ENCODE measurements at places on chromosomes 13 and 19. TPM values are rescaled to one million over a fixed set of nuclear protein-coding genes. Genes with fewer than 3 reads are reported as not detected.
A peak's percentile ranks its signal among the peaks of the same experiment; 100 is the strongest.

The TGFBR3L gene
- total RNA-seq: not detected

The KLK6 gene
- not detected for total RNA-seq

DNA sequence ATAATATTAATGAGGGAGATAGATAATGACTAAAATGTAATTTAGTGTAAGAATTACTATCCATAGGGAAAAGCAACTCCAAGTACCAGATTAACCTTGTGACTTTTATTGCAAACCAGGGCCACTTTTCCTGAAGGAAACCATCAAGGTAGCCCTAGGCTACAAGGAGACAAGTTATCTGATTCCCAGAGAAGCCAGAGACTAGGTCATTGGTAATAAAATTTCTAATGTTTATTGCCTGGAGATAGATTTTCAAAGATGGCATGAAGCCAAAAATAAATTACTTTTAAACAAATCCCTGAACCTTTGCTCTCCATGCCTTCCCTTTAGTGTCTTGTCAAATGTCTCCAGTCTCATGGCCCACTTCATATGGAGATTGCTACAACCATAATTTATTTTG, 610.1 kb upstream of the SLC10A2 start:
- no peak for DNase-seq

The SIGLEC6 gene
- total RNA-seq: not detected

DNA sequence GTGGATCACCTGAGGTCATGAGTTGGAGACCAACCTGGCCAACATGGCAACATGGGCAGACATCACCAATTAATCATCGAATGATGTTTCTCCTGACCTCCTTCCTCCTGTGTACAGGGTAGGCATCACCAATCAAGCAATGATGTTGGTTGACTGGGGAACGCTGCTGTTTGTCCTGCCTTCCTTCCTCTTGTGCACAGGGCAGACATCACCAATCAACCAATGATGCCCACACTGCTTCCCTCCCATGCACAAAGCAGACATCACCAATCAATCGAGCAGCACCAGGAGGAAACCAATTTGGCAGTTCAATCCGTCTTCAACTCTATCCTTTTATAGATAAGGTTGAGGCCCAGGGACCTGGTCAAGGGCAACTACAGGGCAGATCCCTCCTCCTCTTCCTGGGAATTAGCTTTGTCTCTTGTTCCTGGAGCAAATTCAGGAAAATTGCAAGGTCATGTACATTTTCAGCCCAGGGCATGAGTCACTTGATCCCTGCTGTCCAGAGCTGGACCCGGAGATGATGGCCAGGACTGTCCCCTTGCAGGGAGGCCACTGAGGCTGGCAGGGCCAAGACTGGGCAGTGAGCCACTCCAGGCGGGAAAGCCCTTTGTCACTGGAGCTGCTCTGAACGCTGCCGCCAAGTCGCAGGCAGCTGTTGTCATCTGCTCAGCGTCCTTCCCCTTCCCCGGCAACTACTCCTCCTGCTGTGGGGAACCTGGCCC, 5.3 kb upstream of the CSNK1G2 start:
- peak; percentile 43 for DNase-seq

The CYP4F11 gene
- 0.79 TPM for total RNA-seq

The CACNG7 gene
- not detected for total RNA-seq

The F10 gene
- not detected for total RNA-seq

The PRODH2 gene
- not detected for total RNA-seq

The APOC4 gene
- not detected for total RNA-seq

The LYPD3 gene
- total RNA-seq: 0.59 TPM

The ZNF468 gene
- total RNA-seq: 22.7 TPM

- DNase-seq: no peak
These were observed 65.1 kb upstream of the UBAC2 start for GRCh38 chr13:99135591-99135990.

DNA sequence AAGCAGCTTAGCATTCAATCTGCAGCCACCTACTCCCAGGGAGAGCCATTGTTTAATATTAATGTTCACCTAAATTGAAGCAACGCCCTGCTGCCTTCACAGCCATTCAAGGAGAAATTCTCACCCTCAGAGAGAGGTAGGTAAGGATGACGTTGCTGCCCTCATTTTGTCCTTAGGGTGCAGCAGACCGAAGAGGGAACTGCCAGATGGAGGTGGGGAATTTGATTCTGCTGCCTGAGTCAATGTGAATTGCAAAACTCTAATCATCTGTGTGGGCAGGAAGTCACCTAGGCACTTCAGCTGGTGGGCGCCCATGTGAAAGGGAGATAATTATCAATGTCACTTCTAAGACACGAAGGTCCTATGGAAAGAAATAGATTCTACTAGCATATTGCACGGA, 503.4 kb downstream of the TBC1D4 start:
- no peak for DNase-seq

The HSPB6 gene
- not detected for total RNA-seq

- peak; percentile 78 for DNase-seq
These were observed 59.0 kb downstream of the WDFY2 start for GRCh38 chr13:51643105-51643881.

The CEBPA gene
- total RNA-seq: 2.5 TPM

DNA sequence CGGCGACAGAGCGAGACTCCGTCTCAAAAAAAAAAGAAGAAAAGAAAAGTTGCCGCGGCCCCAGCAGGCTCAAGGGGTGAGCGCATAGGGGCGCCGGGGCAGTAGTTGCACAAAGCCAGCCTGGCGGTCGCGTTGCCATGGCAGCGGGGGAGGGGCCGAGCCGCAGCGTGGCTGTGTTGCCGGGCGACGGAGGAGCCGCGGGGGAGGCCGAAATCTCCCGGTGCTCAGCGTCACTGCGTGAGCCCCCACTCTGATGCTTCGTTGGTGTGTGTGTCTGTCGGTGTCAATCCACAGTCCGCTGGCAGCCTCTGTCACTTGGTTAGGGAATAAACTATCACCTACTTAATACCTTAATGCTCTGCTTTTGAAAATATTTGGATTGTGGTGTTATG, 82.9 kb upstream of the C1QTNF9B start:
- peak; percentile 61 for DNase-seq

The MRPL4 gene
- total RNA-seq: 68.1 TPM

The CASP14 gene
- total RNA-seq: not detected

DNA sequence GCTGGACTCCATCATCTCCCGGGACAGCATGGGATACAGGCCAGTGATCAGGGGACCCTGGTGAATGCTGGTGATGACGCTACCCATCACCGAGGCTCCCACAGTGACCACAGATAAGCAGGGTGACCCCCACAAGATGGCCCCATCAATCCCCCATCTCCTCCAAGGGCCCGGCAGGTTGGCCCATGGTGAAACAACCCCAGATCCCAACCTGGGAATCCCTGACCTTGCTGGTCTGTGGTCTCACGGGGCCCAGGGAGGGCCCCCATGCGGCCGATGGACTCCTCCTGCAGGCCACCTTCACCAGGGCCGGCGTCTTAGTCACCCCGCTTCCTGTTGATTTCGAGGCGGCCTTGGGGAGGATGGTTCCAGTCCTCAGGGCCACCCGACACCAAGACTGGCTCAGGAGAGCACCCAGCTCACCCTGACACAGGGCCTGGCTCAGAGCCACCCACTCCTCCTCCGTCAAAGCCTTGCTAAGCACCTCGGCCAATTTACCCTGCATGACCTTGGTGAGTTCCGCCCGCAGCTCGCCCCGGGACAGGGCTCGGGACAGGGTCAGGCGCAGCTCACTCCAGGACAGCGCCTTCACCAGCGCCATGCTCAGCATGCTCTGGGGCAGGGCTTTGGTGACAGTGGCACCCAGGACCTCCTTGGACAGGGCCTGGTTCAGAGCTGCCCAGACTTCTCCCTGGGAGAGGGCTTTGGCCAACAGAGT, 10.0 kb downstream of the IQCN start:
- DNase-seq: no peak

- DNase-seq: no peak
These were observed 320.1 kb downstream of the DACH1 start for GRCh38 chr13:71546881-71547280.

Data from SK-MEL-5 (cell line).